ENCODE measurements at places on chromosomes 2 and 18.

DNA sequence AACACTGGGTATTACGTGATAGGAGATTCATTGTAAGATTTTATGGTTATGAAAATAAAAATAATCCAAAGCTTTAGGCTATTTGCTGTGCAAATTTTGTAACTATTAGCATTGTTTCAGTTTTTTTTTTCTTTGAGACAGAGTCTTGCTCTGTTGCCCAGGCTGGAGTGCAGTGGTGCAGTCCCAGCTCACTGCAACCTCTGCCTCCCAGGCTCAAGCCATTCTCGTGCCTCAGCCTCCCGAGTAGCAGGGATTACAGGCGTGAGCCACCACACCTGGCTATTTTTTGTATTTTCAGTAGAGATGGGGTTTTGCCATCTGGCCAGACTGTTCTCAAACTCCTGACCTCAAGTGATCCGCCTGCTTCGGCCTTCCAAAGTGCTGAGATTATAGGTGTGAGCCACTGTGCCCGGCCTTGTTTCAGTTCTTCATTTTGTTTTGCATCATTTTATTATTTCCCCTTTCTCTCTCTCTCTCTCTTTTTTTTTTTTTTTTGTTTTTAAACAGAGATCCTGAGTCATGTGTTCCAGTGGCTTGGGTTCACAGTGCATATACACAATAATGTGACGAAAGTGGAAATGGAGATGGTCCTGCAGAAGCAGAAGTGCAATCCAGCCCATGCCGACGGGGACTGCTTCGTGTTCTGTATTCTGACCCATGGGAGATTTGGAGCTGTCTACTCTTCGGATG, 25.8 kb downstream of the CASP10 start:
- DNase-seq = no peak

DNA sequence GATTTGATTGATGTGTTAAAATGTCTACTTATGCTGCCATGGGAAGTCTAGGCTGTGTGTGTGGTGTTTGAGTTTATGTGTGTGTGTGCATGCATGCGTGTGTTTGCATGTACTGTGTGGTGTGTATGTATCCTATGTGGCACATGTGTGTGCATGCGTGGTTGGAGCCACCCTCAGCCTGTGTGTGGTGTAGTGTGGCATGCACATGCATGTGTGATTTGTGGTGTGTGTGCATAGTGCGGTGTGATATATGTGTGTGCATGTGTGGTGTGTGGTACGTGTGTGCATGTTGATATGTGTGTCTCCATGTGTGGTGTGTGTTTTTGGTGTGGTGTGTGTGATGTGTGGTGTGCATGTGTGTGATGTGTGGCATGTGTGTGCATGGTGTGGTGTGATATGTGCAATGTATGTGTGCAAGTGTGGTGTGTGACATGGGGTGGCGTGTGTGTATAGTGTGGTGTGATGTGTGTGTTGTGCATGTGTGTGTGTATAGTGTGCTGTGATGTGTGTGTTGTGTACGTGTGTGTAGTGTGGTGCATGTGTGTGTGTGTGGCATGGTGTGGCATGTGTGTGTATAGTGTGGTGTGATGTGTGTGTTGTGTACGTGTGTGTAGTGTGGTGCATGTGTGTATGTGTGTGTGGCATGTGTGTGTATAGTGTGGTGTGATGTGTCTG, 66.6 kb upstream of the HDAC4 start:
- DNase-seq = no peak

GRCh38 chr2:73896362-73897239, 3.8 kb downstream of the ACTG2 start:
- DNase-seq = no peak

DNA sequence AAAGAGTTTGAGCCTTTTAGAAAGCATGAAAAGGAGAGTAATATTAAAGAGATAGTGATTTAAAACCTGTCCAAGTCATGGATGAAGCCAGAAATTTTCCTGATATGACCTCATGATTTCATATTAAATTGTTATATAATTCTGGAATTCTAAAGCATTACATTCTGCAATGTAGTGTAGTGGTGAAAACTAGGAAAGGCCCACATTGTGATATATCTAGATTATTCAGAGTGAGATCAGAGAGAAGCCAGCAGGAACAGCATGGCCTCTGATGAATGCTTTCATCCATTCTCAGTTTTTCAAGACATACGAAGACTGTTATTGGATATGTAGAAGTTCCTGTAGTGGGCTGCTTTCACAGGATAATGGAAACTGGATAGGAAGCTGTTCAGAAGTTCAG, 98.8 kb downstream of the LCLAT1 start:
- no peak for DNase-seq

DNA sequence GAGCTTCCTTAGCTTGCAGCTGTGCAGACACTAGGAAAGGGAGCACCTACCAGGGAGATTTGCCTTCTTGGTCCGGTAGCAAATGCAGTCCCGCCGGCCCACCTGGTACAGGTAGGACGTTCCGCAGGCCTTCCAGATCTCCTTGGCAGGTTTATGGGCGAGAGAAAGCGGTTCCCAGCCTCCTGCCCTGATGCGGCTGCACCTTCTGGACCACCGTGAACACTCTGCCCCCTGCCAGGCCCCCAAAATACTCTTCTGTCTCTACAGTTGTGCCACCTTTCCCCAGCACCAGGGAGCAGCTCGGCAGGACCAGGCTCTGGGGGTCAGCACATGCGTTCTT, 67.4 kb downstream of the HNRNPLL start:
- no peak for DNase-seq

DNA sequence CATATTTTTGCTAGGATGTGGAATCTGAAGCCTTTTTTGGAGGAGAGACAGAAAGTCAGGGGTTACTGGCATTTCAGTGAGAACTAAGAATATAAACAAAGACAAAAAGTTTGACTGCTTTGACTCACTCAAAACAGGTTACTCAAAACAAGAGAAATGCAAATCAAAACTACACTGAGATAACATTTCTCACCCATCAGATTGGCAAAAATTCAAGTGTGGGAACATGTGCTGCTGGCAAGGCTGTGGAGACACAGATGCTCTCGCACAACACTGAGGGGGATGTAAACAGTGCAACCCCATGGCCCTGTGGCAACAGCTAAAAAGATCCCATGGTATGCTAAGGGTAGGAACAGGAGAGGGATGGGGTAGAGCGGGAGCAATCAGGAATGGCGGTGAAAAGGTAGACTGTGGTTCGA, 86.6 kb downstream of the DTNB start:
- DNase-seq = no peak

DNA sequence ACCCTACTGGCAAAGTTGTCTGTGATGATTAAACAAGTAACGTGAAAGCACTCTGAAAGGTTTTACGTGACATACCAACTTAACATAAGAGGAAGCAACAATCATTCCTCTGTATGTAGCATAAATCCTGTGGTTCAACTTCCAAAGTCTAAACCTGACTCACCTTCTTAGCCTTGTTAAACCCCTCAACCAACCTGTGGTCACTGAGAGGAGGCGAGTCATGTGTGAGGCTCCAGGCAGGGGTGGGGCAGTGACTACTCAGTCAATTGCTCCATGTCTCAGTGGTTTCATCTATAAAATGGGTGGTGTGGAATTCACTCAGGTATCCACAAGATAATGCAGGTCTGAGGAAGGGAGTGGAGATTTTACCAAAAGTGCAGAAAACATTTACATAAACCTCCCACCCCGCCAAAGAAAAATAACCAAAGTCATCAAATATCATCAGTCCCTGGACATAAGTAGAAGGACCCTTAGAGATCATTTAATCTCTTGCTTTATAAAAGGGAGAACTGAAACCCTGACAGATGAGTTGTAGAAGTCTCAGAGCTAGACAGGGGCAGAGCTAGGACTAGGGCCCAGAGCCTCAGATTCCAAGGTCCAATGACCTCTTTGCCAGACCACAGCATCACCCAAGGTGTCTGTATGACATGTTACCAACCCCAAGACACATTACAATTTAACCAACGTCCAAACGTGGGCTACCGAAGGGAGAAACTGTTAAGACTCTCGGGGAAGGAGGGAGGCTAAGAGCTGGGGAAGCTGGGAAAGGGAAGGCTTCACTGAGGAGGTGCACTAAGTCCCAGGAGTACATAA, 3.7 kb upstream of the PCBP1 start:
- no peak for DNase-seq

GRCh38 chr2:113877711-113878598, 11.9 kb upstream of the ACTR3 start:
- no peak for DNase-seq

- DNase-seq = no peak
Measured at GRCh38 chr18:9237981-9238380, 96.6 kb upstream of the TWSG1 start.

- DNase-seq = peak; percentile 50
Measured at GRCh38 chr2:43136876-43137275, 89.5 kb downstream of the ZFP36L2 start.

GRCh38 chr2:188142636-188143295, 148.9 kb upstream of the GULP1 start:
- DNase-seq = no peak

GRCh38 chr18:79944746-79945117, 6.7 kb downstream of the SLC66A2 start:
- no peak for DNase-seq

GRCh38 chr2:52383541-52383940, 1351.6 kb upstream of the NRXN1 start:
- DNase-seq = no peak

- no peak for DNase-seq
Measured at GRCh38 chr18:34611904-34612303, 98.2 kb upstream of the DTNA start.

DNA sequence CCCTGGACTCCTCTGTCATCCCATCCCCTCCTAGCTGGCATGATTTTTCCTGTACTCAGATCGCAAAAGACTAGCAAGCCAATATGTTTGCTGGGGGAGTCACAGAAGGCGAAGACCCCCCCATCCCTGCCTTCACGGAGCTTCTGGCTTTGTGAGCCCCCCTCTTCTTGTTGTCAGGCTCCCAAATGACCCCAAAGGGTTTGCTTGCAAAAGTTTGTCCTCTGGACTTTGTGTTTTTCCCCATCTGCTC, 169.9 kb downstream of the SMAD7 start:
- DNase-seq = no peak

- no peak for DNase-seq
Measured at GRCh38 chr2:74559912-74560311, 5.4 kb downstream of the DOK1 start.

DNA sequence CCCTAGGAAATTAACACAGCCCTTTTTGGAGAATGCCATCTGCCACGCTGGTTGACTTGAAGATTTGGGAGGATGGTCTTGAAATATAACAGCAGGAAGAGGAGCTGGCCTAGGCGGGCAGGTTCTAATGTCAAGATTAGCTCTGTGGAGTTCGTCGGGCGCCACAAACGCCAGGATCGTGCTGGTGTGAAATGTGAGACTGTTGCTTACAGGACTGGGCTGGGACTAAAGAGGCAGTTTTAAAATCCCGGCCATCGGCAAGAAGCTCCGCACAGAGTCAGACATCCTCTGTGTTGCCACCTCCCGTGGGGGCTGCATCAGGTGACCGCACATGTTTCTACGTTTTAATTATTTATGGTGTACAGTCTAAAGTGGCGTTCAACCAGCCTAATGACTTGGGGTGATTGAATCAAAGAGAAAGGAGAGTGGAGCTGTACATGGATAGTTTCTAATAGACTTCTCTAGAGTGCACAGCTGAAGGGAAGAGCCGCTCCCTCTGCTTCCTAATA, 99.4 kb upstream of the BCL11A start:
- DNase-seq = no peak

DNA sequence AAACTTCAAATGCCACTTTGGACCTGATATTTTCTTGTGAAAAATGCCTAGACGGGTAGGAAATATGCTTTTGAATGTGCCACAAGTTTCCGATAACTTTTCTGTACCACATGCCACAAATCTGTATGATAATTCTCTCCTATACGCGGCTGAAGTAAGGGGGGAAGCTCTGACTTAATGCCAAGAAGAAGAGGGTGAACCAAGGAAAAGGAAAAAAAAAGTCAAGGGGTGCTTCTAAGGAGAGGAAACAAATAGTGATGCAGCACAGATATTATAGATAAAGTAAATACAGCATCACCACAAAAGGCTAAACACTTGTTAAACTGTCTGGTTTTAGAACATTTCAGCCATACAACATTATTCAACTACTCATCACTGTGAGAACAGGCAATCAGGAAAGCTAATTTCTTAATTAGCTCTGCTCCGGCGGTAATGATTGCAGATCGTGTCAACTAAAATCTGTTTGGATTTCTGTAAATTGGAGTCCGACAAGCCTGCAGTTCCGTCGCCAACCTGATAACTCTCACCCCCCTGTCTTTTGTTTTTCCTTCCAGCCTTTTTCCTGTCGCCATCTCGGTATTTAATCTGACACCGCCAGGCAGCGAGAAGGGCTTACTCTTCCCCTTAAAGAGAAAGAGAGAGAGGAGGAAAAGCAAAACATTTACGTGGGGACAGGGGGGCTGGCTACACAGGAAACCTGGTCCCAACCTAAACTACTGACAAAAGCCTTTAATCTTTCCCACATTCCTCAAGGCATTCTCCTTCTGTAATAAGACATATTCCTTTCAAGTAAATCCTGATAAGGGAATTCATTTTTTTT, 67.5 kb downstream of the ZEB2 start:
- no peak for DNase-seq

GRCh38 chr2:58879834-58880233, 638.7 kb upstream of the FANCL start:
- no peak for DNase-seq

- no peak for DNase-seq
Measured at GRCh38 chr18:59660366-59660765, 36.9 kb downstream of the CCBE1 start.

DNA sequence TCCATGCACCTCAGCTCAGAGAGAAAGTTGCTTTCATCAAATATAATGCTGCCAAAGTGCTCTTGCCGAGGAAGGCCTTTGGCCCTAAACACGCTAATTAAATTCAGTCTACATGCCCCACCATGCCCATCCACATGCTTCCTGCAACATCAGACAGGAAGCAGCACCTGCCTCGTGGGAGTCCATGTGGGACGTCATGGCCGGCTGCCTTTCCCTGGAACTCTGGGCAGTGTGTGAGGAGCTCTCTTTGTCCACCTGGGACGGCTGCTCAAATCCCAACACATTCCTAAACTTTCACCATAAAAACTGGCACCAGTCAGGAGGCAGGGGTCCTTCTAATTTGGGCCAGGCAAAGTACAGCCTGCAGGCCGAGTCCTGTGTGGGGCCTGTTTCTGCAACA, 23.1 kb downstream of the FAM178B start:
- no peak for DNase-seq

DNA sequence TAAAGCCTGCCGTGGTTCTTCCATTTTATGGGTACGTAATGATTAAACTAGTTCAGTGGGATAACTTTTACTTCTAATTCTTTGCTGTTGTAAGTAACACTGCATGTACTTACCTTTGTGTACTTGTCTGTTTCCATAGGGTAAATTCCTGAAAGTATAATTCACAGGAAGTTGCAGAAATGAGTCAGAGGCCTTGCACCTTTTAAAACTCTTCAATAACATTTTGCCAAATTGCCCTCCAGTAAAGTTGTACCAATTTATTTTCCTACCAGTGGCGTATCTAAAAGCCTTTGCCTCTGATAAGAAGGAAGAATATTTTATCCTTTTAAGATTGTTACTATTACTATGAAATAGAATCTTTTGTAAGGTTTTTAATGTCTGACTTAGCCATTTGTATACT, 65.1 kb downstream of the CAB39 start:
- no peak for DNase-seq

- DNase-seq = no peak
Measured at GRCh38 chr2:39696838-39697237, 31.1 kb downstream of the TMEM178A start.

Measured in stimulated activated CD8-positive, alpha-beta memory T cell treated with anti-CD3 and anti-CD28 coated beads, Interleukin-2, amount 100 ng/mL, for 1 hour (primary cell).